ENCODE measurements at places on chromosomes 16 and 17. TPM values are rescaled to one million over a fixed set of nuclear protein-coding genes. Genes with fewer than 3 reads are reported as not detected.
A peak's percentile ranks its signal among the peaks of the same experiment; 100 is the strongest.

DNA sequence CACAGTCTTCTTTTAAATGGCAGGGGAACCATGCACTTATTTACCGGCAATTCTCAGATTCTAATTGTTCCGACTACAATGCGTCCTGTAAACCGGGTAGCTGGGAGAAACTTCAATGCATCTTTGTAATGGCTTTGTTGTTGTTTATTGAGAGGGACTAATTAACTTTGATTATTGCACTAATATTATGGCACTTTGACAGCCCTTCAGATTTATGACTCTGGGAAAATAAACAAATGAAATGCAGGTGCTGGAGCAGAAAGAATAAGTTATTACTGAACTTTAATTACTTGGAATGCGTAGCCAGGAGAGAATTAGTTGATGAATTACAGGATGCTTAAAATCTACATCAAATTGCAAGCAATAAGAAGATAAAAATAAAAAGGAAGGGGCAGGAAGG lies 77.0 kb downstream of the WWOX start:
- H3K4me1 ChIP-seq = no peaks in the 10 kb centered on the region
- no peaks in the 10 kb centered on the region for H3K27me3 ChIP-seq
- no peak overlapping the region for H3K27ac ChIP-seq
- no peak overlapping the region for H3K4me3 ChIP-seq
- DNase-seq = no peak

DNA sequence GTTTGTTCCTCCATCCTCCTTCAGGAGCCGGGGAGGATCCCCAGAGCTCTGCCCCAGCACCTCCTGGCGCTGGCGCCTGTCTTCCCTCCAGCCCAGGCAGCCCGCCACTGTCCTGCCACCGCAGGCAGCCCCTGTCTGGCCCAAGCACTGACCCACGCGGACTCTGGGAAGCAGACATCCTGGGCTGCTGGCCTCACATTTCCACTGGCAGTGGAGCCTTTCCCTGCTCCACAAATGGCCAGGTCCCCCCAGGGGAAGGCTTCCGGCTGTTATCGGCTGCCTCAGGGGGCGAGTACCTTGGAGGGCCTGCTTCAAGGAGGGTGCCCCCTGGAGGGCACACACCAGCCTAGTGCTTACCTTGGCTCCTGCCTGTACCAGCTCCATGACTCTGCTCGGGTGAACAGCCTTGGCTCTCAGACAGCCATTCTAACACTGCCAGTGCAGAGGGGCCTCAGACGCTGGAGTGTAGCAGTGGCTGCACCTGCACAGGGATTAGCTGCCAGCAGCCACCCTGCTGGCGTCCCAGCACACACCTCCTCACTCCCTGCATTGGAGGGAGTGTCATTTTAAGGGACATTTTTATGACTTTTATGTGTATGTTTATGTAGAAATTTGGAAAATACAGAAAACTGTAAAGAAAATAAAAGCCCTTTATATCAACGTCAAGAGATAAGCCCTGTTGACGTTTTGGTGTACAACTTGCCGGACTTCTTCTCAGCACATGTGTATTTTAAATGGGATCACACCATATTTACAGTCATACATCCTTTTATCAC lies 21.0 kb downstream of the ACE start:
- H3K27me3 ChIP-seq = peaks cover 3% of the 10 kb centered on the region
- no peak overlapping the region for H3K4me3 ChIP-seq
- H3K4me1 ChIP-seq = no peaks in the 10 kb centered on the region
- H3K27ac ChIP-seq = no peak overlapping the region

Gene ITGAE
- total RNA-seq = 20.9 TPM

GRCh38 chr16:31487071-31487719 lies 4.3 kb downstream of the SLC5A2 start:
- H3K27me3 ChIP-seq = no peaks in the 10 kb centered on the region
- no peak for DNase-seq
- H3K36me3 ChIP-seq = no peaks in the 10 kb centered on the region
- H3K27ac ChIP-seq = peak overlapping the region; percentile 54
- H3K4me1 ChIP-seq = no peaks in the 10 kb centered on the region

GRCh38 chr16:14398014-14398717 lies 231.9 kb downstream of the PARN start:
- DNase-seq = no peak
- no peaks in the 10 kb centered on the region for H3K36me3 ChIP-seq
- H3K4me1 ChIP-seq = peaks cover 13% of the 10 kb centered on the region
- H3K27ac ChIP-seq = no peak overlapping the region
- H3K4me3 ChIP-seq = no peak overlapping the region

GRCh38 chr17:27218041-27218440 lies 75.9 kb upstream of the WSB1 start:
- no peak overlapping the region for H3K27ac ChIP-seq
- no peak overlapping the region for H3K4me3 ChIP-seq
- H3K27me3 ChIP-seq = no peaks in the 10 kb centered on the region
- no peaks in the 10 kb centered on the region for H3K36me3 ChIP-seq

Gene AP2B1
- total RNA-seq = 446 TPM

GRCh38 chr17:40068584-40068916 lies 5.8 kb downstream of the THRA start:
- no peaks in the 10 kb centered on the region for H3K36me3 ChIP-seq
- H3K27ac ChIP-seq = peak overlapping the region; percentile 78
- H3K27me3 ChIP-seq = no peaks in the 10 kb centered on the region
- H3K4me3 ChIP-seq = peak overlapping the region; percentile 52

GRCh38 chr17:79510071-79510470 lies 100.8 kb downstream of the RBFOX3 start:
- H3K27ac ChIP-seq = no peak overlapping the region
- no peaks in the 10 kb centered on the region for H3K36me3 ChIP-seq
- H3K4me3 ChIP-seq = no peak overlapping the region
- peaks cover 4% of the 10 kb centered on the region for H3K27me3 ChIP-seq

Measured in Panc1 (cell line).